ENCODE measurements at places on chromosomes 3 and 15.
A peak's percentile ranks its signal among the peaks of the same experiment; 100 is the strongest.

- DNase-seq = no peak
These were observed 12.9 kb upstream of the CPNE9 start for GRCh38 chr3:9690451-9691450.

GRCh38 chr3:14717307-14717706 lies 42.4 kb downstream of the C3orf20 start:
- no peak for DNase-seq

DNA sequence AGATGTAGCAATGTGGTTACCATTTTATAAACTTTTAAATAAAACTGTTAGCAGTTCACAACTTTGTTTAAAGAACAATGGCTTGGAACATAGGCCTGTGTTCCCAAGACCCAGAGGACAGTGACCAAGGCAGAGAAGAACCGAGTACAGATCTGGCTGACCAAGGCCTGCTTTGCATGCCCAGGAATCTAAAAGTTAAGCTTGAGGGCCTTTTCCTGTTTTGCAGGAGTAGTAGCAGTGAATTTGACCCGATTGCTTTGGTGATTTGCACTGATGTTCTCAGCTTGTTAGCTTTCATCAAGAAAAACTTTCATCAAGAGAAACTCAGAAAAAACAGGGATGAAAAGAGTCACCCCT lies 9.9 kb downstream of the FILIP1L start:
- no peak for DNase-seq

DNA sequence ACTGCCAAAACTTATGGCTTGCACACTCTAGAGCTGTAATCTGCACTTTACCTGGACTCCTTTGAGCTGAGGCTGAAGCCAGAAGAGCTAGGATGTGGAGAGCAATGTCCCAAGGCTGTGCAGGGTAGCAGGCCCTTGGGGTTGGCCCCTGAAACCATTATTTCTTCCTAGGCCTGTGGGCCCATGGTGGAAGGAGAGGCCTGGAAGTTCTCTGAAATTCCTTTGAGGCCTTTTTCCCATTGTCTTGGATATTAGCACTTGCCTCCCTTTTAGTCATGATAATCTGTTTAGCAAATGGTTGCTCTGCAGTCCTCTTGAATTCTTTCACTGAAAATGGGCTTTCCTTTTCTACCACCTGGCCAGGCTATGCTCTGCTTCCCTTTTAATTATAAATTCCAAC lies 102.0 kb upstream of the SGO1 start:
- no peak for DNase-seq

DNA sequence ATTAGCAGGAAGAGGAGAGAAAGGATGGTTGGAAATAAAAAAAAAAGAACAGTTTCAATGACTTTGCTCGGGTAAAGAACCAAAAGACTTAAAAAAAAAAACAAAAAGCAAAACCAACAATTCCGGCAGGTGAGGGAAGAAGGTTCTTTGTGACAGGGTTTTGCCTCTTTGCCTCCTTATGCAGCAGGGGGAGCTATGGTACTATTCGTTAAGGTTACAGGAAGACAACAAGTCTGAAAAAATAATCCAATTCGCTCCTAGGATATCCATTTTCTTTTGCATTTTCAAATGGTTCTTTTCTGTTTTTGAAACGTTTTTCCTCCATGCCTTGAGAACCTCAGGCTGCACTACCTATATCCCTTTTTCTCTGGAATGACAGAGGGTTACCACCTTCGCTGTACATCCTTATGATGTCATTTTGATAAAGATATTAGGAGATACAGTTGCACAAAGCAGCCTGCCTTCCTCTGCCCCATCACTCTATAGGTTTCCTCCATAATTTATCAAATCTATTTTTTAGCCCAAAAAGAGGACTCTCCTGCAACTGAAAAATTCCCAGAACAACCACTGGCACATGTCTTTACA lies 55.0 kb downstream of the CFAP20DC start:
- DNase-seq = peak; percentile 41

DNA sequence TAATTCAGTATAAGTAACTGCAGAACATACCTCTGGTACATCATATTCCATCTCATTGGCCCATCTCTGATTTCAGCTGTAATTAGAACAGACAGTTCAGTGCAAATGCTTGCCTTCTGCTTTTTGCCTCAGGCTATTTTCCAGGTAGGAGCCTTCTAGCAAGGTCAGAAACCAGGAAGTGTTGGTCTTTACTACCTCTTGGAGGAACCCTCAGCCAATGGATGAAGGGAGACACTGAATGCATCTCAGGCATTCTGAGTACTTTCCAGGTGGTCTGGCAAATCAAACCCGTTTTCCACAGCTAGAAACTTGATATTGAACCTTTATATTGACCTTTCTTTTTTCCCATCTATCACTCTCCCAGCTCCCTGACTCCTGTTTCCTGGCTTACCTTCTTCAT lies 348.5 kb upstream of the SOX2 start:
- no peak for DNase-seq

DNA sequence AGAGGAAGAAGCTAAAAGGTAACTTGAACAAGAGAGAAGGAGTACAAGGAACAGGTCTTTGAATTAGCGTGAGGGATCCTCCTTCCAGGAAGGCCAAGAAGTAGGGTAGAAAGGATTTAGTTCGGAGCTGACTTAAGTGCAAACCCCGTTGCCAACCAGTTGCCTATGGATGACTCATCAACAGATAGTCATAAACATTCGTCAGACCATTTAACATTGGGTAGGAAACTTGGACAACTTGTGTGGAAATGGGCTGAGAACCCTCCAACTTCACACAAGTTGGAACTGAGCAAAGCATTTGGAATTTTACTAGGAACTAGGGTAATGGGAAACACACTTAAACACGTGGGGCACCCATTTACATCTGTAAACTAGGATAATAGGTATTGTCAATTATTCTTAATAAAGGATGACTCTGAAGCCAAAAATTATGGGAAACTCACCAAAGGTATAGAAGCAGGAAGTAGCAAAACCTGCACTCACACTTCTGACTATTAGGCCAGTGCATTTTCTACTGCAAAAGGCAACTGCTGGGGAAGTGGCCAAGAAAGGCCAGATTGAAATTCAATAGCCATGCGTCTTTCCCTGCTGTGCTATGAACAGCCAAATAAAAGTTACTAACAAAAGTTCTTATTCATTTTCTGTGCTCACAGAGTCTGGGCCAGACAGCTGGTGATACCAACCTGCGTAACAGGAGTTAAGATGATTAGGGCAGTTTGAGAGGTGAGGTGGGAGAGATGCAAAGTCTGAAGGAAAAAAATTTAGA lies 174.5 kb upstream of the TMC3 start:
- DNase-seq = no peak

DNA sequence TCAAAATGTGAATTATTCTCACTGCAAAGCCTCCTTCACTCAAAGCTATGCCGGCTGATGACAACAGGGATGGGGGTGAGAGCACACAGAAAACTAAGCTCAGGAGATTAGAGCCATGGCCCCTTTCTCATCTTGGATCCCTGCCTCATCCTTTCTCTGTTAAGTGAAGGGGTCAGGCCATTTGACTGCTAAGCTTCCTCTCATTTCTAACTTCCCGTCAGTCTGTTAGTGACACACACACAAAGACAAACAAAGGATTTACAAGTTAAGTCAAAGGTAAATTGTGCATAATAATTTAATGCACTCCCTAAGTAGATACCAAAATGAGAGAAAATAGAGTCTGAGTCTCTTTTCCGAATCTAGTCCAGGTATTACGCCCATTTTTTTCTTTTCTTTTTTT lies 1.2 kb downstream of the SS18L2 start:
- no peak for DNase-seq

DNA sequence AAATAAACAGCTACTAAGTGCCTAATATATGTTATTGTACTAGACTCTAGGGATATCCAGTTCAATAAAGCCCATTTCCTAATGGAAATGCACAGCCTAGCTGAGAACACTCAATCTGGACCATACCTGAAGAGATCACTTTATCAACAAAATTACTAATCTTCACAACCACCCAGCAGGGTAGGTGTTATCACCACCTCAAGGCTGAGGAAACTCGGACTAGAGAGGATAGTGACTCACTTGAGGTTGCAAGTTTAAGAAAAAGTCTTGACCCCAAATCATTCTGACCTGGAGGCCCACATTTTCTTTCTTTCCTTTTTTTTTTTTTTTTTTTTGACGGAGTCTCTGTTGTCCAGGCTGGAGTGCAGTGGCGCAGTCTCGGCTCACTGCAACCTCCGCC lies 3.1 kb upstream of the FMN1 start:
- DNase-seq = no peak

DNA sequence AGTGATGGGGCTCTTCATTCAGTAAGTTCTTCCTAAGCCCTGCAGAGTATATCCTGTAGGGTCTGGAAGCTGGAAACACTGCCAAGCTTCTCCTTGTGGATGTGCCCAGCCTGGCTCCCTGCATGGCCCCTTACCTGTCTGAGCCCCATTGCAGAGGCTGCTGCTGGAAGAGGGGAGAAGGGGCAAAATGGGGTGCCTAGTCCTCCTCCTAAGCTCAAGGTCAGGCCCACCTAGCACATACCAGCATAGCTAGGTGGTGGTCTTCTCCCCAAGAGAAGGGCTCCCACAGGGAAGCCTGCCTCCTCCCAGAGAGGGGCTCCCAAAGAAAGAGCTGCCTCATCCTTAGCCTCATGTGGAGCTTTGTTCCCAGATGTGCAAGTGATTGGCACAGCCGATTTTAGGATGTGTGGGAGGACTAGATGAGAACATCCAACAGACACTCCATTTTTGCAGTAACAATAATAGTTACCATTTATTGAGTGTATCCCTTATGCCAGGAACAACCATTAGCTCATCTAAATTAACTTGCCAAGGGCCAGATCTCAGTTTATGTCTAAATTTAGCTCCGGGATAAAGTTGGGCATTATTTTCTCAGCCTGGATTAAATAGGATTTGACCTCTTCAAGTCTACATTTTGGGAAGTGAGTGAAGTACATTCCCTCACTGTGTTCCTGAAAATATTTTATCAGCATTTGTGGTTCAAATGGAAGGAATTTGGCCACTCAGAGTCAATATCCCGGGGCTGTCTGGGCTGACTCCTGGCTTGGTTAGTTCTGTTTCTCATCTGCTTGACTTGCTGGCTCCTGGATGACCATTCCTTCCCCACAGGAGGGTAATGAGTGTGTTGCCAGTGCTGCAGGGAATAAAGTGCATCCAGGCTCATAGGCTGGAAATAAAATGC lies 291.1 kb upstream of the ROPN1 start:
- DNase-seq = no peak

GRCh38 chr3:123396171-123397049 lies 52.5 kb downstream of the ADCY5 start:
- no peak for DNase-seq

DNA sequence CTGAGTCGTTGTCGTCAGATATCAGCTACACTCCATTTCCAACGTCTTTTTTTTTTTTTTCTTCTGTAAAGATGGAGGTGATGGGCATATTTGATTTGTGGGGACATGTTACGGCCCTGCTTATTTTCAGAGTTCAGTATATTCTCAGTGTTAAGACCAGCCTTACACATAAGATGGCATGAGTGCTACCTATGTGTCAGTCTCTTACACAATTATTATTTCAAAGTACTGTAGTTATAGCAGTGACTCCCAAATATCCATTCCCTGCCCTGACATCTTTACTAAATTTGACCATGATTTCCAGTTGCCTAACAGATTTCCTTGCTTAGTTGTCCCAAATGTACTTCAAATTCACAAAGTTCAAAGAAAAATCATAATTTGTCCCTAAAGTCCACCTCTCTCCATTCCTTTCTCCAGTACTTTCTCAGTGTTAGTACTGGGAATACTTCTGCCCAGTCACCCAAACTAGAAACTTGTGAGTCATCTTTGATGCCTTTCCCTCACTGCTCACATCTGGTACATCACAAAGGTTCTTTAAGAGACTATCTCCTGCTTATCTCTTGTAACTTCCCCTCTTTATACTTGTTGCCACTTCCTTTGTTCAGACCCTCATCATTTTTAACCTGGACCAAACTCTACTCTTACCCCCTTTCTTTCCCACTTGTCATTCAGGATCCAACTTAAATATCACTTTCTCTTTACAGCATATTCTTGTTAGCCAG lies 67.0 kb downstream of the ZNF609 start:
- peak; percentile 38 for DNase-seq

All from A549 (cell line).